Hepatocyte (in vitro differentiated cells): ENCODE measurements at places on chromosomes 4 and X. TPM values are rescaled to one million over a fixed set of nuclear protein-coding genes. Genes with fewer than 3 reads are reported as not detected.

The RAB41 gene
- total RNA-seq: not detected in 2 replicates

GRCh38 chr4:29853833-29854232 is 866.3 kb upstream of the PCDH7 start:
- no peak for DNase-seq

The SLC2A9 gene
- total RNA-seq: 2.7 and 6.2 TPM in 2 replicates

- DNase-seq: no peak
Observed at GRCh38 chr4:118869808-118870342, 18.8 kb upstream of the SYNPO2 start.

GRCh38 chr4:38870098-38870808 is 2.6 kb downstream of the FAM114A1 start:
- DNase-seq: no peak

The AFF2 gene
- 6.5 and 8.6 TPM in 2 replicates for total RNA-seq

The CTBP1 gene
- total RNA-seq: 129 and 169 TPM in 2 replicates

DNA sequence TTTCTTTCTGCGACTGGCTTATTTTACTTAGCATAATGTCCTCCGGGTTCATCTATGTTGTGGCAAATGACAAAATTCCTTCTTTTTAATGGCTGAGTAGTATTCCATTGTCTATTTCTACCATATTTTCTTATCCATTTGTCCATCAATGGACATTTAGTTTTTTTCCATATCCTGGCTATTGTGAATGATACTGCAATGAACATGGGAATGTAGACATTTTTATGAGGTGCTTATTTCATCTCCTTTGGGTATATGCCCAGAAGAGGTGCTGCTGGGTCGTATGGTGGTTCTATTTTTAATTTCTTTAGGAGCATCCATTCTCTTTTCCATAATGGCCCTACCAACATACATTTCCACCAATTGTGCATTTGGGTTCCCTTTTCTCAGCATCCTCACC is 76.5 kb upstream of the HPGD start:
- no peak for DNase-seq

The CYLC1 gene
- total RNA-seq: not detected in 2 replicates

The GABRE gene
- total RNA-seq: 15.1 and 15.5 TPM in 2 replicates

The HS3ST1 gene
- total RNA-seq: 1.5 and 1.7 TPM in 2 replicates

DNA sequence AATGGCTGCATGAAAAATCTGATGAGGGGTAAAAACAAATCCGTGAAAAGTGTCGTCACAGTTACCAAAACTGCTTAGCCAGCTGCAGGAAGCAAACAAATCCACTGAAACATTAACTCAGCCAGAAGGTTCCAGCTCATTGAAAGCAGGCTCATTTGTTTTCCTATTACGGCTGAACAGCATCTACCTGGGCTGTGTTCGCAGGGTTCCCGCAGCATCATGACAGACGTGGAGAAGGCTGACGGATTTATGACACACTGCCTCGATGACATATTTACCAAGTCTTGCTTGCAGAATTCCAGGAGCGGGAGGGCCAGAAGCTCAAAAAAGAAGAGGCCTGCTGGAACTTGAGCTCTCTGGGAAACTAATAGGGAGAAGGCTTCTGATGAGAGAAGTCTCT is 781.1 kb downstream of the RAB28 start:
- DNase-seq: no peak

GRCh38 chrX:140913802-140914501 is 88.4 kb upstream of the SPANXB1 start:
- DNase-seq: no peak

- DNase-seq: no peak
Observed at GRCh38 chr4:158442736-158443135, 78.9 kb upstream of the RXFP1 start.

The APLN gene
- total RNA-seq: 0.16 and 0.30 TPM in 2 replicates

The XK gene
- 2.9 and 3.5 TPM in 2 replicates for total RNA-seq

DNA sequence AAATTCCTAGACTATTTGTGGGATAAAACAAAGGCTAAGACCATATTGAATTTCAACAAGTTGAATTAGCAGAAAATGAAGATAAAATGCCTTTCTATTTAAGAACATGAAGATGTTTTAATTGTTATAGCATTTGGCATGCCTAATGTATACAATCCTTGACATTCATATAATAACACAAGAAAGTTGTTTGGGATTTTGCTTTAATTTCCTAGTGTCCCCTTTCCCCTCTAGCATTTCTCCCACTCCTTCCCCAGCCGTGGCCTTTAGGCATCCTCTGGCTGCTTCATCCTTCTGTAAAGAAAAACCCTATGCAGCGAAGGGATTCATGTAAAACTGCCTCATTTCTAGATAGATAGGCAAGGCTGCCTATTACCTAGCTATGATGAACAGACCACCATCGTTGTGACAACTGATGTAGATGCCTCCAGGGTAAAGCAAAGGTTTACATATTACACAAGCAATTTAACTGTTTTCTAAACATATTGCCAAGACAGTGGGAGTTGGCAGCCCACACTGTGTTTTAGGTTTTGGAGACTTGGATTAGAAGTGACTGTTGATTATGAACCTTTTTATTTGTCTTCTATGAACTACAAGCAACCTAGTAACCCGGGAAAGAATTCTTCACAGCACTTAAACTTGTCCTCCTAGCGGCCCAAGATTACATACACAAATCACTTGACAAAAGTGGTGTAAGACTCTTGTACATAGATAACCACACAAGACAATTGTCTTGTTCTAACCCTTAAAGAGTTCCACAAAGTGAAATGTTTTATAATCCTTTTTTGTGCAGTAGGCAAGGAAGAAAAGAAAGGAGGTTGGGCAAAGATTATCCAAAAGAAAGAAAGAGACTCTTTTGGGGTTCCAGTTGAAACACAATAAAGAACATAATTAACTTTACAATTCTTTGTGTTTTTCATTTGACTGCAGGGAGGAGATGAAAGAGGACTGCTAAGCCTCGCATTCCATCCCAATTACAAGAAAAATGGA is 59.9 kb downstream of the HHIP start:
- no peak for DNase-seq

GRCh38 chr4:1109333-1109732 is 4.0 kb downstream of the RNF212 start:
- DNase-seq: no peak

DNA sequence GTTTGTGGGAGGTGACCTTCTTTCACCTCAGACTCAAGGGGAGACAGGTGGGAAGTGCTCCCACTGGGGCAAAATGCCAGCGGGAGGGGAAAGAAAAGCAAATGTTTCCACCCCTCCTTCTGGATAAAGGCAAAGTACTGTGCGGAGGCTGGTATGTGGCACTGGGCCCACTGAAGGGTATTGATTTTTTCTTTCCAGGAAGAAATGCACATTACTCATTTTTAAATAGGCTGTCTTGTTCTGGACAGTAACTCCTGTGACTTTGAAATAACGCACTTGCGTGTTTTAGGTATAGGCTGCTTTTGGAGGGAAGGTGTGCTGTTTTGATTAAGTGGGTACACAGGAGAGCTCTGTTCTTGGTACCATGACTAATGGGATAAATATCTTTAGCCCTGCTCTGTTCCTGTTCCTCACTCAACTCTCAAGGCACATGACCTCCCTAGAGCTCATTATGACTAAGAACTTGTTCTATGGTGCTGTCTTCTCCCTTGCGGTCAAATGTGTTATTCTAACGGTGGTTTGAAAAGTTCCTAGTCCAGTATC is 40.7 kb upstream of the MBTPS2 start:
- peak; percentile 29 for DNase-seq

The NLGN4X gene
- total RNA-seq: 3.9 and 4.5 TPM in 2 replicates

GRCh38 chrX:40062525-40063155 is 35.1 kb downstream of the BCOR start:
- peak; percentile 67 for DNase-seq

The RIBC1 gene
- total RNA-seq: 0.24 and 1.1 TPM in 2 replicates

DNA sequence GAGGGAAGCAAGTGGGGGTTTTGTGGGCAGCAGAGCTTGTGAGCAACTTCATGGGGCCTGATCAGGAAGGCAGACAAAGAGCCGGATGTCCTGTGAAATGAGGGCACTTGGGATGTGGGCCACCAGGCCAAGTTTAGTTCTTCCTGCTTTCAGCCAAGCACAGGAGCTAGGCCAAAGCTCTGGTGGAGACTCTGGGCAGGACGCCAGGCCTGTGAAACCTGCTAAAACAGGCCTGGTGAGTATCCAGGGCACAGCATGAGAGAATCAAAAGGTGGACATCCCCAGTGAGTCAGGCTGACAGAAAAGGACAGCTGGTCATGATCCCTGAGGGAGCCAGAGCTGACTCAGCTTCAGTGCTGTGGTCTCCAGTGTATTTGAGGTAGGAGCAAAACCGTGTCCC is 95.7 kb downstream of the NPNT start:
- peak; percentile 59 for DNase-seq

The HPSE gene
- total RNA-seq: 1.7 and 3.7 TPM in 2 replicates

GRCh38 chr4:99215521-99215920 is 3.5 kb downstream of the ADH6 start:
- no peak for DNase-seq

DNA sequence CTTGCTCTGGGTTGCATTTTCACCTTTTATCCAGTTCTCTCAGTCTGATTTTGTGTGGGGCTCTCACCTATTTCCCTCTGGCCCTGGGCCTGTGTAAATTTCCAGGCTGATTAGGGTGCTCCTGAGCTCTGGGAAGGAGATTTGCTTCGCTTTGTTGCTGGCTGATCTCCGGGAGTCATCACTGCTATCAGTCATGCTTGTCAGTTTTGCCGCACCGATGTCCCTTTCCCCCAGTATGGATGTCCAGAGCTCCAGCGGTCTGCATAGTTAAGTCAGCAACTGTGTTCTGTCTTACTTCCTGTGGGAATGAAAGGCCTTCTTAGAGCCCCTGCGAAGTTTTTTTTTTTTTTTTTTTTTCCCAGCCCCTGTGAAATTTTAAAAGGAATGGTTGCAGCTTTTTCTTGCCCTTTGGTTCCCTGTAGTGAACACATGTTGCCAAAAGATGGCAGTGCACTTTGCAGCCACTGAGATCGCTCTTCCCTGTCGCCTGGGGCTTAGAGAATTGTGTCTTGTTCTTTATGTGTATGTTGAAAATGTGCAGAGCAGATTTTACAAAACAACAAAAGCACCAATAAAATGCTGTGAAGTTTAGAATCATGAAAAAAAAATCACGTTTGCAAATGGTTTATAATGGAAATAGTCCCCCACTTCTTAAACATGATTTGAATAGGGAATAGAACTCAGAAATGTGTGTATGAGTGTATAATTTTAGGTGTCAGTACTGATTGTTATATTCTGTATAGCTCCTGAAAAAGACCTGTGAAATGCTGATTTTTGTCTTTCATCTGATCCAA is 109.1 kb upstream of the SLC4A4 start:
- DNase-seq: peak; percentile 79

- DNase-seq: no peak
Observed at GRCh38 chrX:132353430-132353829, 134.2 kb upstream of the RAP2C start.

The METTL14 gene
- 18.3 and 19.3 TPM in 2 replicates for total RNA-seq

The ZCCHC18 gene
- total RNA-seq: 0.56 and 0.57 TPM in 2 replicates

- no peak for DNase-seq
Observed at GRCh38 chrX:67692246-67692645, 148.4 kb downstream of the AR start.
